H9 (cell line): ENCODE measurements at places on chromosomes 5 and 9. TPM values are rescaled to one million over a fixed set of nuclear protein-coding genes. Genes with fewer than 3 reads are reported as not detected.

- no peak overlapping the region for H3K4me3 ChIP-seq
- H3K4me1 ChIP-seq = no peaks in the 10 kb centered on the region
- no peak overlapping the region for H3K27ac ChIP-seq
- no peaks in the 10 kb centered on the region for H3K27me3 ChIP-seq
- DNase-seq = no peak
Observed at GRCh38 chr5:77168879-77169244, 41.6 kb upstream of the PDE8B start.

DNA sequence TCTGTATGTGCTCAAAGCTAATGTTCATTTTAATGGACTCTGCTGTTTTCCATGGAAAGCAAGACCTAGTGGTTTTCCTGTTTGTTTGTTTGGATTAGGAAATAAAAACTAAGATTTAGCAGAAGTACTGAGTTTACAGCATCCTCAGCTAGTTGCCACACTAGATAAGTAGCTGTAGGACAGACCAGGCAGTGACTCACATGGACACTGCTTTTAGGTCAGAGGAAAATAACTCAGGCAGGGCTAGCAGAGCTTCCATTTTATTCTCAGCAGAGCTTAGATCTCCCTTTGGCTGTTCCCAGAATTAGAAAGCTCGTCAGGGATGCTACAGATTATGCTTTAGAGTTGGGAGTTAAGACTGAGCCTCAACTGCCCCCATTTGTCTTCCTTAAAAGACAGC, 204.4 kb downstream of the SH3GL2 start:
- no peak overlapping the region for H3K27ac ChIP-seq
- no peak for DNase-seq
- H3K4me3 ChIP-seq = no peak overlapping the region
- no peaks in the 10 kb centered on the region for H3K36me3 ChIP-seq

DNA sequence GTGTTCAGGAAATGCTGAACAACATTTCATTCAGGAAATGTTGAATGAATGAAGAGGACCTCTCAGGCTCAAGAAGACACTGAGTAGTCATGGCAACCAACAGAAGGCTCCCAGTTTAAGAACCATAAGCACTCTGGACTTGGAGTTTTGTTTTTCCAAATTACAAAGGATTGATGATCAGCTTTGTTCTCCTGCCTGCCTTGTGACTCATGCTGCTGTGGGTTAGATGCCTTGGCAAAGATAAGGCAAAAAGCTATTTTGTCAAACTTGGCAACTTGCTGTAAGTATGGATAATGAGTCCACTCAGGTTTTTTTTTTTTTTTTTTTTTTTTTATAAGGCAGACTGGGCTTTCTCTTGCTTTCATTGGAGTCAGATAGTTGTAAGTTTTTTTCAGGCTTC, 365.0 kb downstream of the TMEM232 start:
- no peak overlapping the region for H3K27ac ChIP-seq
- DNase-seq = no peak
- H3K27me3 ChIP-seq = no peaks in the 10 kb centered on the region
- no peaks in the 10 kb centered on the region for H3K36me3 ChIP-seq

GRCh38 chr9:15295761-15296405, 11.1 kb downstream of the TTC39B start:
- H3K27ac ChIP-seq = no peak overlapping the region
- H3K4me3 ChIP-seq = no peak overlapping the region
- peaks cover 5% of the 10 kb centered on the region; the same call in 1 of the 2 replicates for H3K4me1 ChIP-seq
- no peak for DNase-seq
- peaks cover 20% of the 10 kb centered on the region for H3K36me3 ChIP-seq
- no peaks in the 10 kb centered on the region for H3K27me3 ChIP-seq

PRLR gene
- total RNA-seq = 2.5 TPM in 2 replicates

- H3K27ac ChIP-seq = no peak overlapping the region
- no peaks in the 10 kb centered on the region for H3K27me3 ChIP-seq
- no peak for DNase-seq
- H3K4me3 ChIP-seq = no peak overlapping the region
Observed at GRCh38 chr5:139915266-139915665, 119.7 kb downstream of the PSD2 start.

- no peak for DNase-seq
- no peaks in the 10 kb centered on the region; the same call in 1 of the 2 replicates for H3K36me3 ChIP-seq
- H3K4me3 ChIP-seq = no peak overlapping the region
- no peaks in the 10 kb centered on the region for H3K27me3 ChIP-seq
- H3K27ac ChIP-seq = no peak overlapping the region
Observed at GRCh38 chr9:38337181-38337580, 55.3 kb upstream of the ALDH1B1 start.

- no peaks in the 10 kb centered on the region for H3K27me3 ChIP-seq
- DNase-seq = peak; percentile 60
- H3K36me3 ChIP-seq = peaks cover 12% of the 10 kb centered on the region
- no peak overlapping the region for H3K4me3 ChIP-seq
- H3K4me1 ChIP-seq = peaks cover 2% of the 10 kb centered on the region; the same call in 1 of the 2 replicates
Observed at GRCh38 chr5:31825518-31826068, 186.7 kb downstream of the PDZD2 start.

DNA sequence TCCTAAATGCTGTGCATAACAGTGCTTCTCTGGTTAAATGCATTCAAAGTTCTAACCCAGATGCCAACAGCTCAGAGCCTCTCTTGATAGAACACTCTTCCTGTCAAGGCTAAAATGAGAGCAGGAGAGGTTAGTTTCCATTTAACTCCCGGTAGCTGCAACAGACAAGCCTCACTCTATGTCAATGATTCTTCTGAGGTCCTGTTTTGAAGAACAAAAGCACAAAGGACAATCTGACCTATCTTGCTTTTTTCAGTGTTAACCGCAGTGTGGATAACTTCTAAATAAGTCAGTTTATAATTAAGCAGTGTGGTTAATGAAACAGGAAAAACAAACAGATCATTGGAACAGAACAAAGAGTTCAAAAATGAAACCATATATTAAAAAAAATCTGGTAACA, 80.7 kb downstream of the ANKRD55 start:
- H3K36me3 ChIP-seq = no peaks in the 10 kb centered on the region
- H3K4me3 ChIP-seq = no peak overlapping the region
- H3K27me3 ChIP-seq = no peaks in the 10 kb centered on the region
- no peak for DNase-seq
- H3K27ac ChIP-seq = no peak overlapping the region

- no peak overlapping the region for H3K4me3 ChIP-seq
- no peak for DNase-seq
- H3K27me3 ChIP-seq = no peaks in the 10 kb centered on the region
Observed at GRCh38 chr9:89461265-89461664, 36.6 kb downstream of the SEMA4D start.

DNA sequence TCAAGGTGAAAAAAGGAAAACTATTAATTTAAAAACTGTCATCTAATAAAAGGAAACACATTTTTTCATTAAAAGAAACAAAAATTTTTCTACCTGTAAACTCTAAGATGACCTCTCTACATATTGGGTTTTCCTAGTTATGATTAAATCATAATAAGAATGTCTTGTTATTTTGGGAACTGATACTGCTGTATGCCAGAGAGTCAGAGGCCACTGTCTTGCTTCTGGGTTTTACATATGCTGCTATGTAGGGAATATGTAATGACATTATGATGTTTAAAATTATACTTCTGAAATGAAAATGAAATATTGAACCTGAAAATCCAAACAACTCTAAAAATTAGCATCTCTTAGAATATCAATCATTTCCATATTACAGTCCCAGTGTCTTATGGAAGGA, 63.7 kb downstream of the FEM1C start:
- DNase-seq = no peak
- H3K4me1 ChIP-seq = no peaks in the 10 kb centered on the region
- no peaks in the 10 kb centered on the region for H3K36me3 ChIP-seq

NR5A1 gene
- 0.37 and 0.46 TPM in 2 replicates for total RNA-seq

PCDHGA9 gene
- 0.83 and 1.3 TPM in 2 replicates for total RNA-seq

DNA sequence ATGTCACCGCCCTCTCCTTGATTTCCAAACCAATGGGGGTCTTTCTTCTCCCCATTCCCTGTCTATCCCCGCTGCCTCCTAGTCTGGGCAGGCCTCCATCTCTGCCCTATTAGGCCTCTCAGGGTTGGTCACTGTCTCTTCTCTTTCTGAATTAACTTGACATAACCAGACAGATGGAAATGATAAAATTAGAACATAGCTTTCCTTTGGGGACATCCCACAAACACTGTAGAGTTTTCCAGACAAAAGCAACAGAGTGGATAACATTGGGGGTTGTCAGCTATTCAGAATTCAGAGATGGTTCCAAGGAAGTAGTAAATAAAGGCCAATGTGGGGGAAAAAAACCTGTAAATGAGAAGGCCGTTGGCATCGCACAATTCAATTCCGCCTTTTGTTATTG, 24.7 kb downstream of the LHX6 start:
- H3K27ac ChIP-seq = no peak overlapping the region
- peaks cover 12% of the 10 kb centered on the region; the same call in 1 of the 2 replicates for H3K4me1 ChIP-seq
- no peak overlapping the region for H3K4me3 ChIP-seq
- DNase-seq = no peak

PRRC2B gene
- 243 and 251 TPM in 2 replicates for total RNA-seq

DNA sequence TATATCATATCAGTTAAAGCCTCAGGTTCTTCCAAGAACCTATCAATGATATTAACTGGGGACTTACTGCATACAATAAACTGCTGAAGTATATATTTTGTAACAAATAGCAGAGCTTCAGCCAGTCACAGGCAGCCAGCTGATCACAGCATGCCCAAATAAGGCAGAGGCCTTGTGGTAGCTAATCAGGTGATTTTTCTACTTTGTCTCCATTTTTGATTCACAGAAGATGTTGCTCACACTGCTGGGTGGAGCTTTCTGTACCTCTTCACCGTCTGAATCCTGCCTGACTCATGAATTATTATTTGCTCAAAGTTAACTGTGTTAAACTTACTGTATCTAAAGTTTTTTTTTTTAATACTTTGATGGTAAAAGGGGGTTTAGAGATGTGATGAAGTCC, 357.4 kb downstream of the PSAT1 start:
- H3K4me1 ChIP-seq = no peaks in the 10 kb centered on the region
- no peaks in the 10 kb centered on the region for H3K27me3 ChIP-seq
- no peak overlapping the region for H3K4me3 ChIP-seq

DNA sequence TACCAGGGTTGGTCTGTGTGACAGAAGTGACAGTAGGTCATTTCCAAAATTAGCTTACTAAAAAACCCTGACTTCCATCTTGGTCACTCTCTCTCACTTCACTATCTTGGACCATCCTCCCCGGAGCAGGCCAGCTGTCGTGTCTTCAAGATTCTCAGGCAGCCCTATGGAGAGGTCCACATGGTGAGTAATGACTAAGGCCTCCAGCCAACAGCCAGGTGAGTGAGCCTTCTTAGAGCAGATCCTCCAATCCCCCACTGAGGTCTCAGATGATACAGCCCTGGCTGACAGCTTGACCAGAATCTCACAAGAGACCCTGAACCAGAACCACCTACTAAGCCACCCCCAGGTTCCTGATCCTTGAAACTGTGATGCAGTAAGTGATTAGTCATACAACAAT, 92.0 kb downstream of the DCP2 start:
- DNase-seq = peak; percentile 19
- peaks cover 32% of the 10 kb centered on the region for H3K36me3 ChIP-seq
- H3K27ac ChIP-seq = no peak overlapping the region
- no peaks in the 10 kb centered on the region for H3K27me3 ChIP-seq
- no peak overlapping the region for H3K4me3 ChIP-seq

DNA sequence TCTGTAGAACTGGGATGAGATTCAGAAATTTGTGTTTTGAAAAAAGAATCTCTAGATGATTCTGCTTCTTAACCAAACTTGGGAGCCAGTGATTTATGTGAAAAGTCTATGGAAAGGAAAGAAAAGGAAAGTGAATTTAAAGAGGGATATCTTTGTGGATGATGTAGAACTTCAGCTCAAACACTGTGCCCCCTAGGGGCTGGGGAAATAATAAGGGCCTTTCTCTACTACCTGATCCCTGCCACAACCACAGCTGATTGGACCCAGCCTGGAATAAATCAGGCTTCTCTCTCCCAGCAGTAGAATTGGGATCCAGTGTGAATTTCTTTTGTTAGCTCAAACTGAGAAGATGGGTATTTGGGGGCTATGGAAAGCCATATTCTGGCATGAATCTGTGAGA, 155.0 kb downstream of the PRELID2 start:
- peak; percentile 47 for DNase-seq
- no peak overlapping the region for H3K4me3 ChIP-seq
- H3K27ac ChIP-seq = no peak overlapping the region
- H3K4me1 ChIP-seq = no peaks in the 10 kb centered on the region; the same call in 1 of the 2 replicates
- H3K27me3 ChIP-seq = no peaks in the 10 kb centered on the region

- no peaks in the 10 kb centered on the region for H3K27me3 ChIP-seq
- H3K27ac ChIP-seq = no peak overlapping the region
- no peaks in the 10 kb centered on the region; the same call in 1 of the 2 replicates for H3K4me1 ChIP-seq
- DNase-seq = peak; percentile 92
- H3K4me3 ChIP-seq = 0 out of 3 replicates have a peak overlapping the region, but pooled peaks have one; percentile 32
- H3K36me3 ChIP-seq = peaks cover 21% of the 10 kb centered on the region
Observed at GRCh38 chr9:5326893-5327548, 12.7 kb downstream of the RLN1 start.

UGT3A2 gene
- total RNA-seq = 13.4 and 13.7 TPM in 2 replicates

DNA sequence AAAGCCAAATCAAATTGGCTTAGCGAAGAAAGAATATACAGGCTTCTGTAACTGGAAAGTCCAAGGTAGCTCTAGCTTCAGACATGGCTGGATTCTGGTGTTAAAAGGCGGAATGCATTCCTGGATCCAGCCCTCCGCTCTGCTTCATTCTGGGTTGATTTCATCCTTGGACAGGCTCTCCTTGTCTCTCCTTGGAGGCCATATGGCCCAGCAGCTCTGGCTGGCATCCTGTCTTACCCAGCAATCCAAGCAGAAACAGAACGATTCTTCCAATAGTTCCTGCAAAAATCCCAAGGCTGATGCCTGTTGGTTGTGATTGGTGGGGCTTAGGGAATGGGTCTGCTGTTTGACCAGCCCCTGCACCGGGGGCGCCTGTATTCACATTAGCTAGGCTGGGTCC, 37.0 kb upstream of the SAP30L start:
- no peaks in the 10 kb centered on the region for H3K36me3 ChIP-seq
- no peaks in the 10 kb centered on the region for H3K4me1 ChIP-seq
- no peaks in the 10 kb centered on the region for H3K27me3 ChIP-seq
- H3K4me3 ChIP-seq = no peak overlapping the region
- no peak for DNase-seq
- no peak overlapping the region for H3K27ac ChIP-seq

TBC1D2 gene
- total RNA-seq = 2.3 and 2.9 TPM in 2 replicates

DNA sequence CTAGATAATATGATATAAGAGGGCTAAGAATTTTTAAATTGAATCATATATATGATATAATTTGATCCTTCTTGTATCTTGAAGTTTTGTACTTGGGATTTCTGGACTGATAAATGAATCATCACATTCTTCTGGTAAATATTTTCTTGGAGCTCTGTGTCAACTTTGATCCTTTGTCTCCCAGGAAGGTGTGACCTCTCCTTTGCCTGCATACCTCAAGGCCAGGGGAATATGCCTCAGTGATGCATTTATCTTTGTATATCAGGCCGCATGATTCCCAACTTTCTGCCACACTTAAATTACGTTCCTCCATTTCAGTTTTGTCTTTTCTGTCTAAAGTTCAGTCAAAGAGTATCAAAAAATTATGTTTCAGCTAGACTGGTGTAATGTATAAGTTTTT, 101.2 kb downstream of the NLN start:
- no peak for DNase-seq
- peaks cover 39% of the 10 kb centered on the region for H3K36me3 ChIP-seq
- H3K27me3 ChIP-seq = no peaks in the 10 kb centered on the region
- no peak overlapping the region for H3K27ac ChIP-seq

GRCh38 chr5:14306329-14306815, 163.2 kb downstream of the TRIO start:
- H3K4me1 ChIP-seq = no peaks in the 10 kb centered on the region
- DNase-seq = no peak
- no peak overlapping the region for H3K27ac ChIP-seq
- peaks cover 38% of the 10 kb centered on the region for H3K36me3 ChIP-seq
- no peak overlapping the region for H3K4me3 ChIP-seq
